ENCODE measurements at places on chromosomes 5 and 9. TPM values are rescaled to one million over a fixed set of nuclear protein-coding genes. Genes with fewer than 3 reads are reported as not detected.

- no peak overlapping the region for H3K4me3 ChIP-seq
- no peaks in the 10 kb centered on the region for H3K27me3 ChIP-seq
- H3K4me1 ChIP-seq, result peaks cover 5% of the 10 kb centered on the region
- no peaks in the 10 kb centered on the region for H3K36me3 ChIP-seq
- H3K27ac ChIP-seq, result no peak overlapping the region
- no peak for DNase-seq
Measured at GRCh38 chr5:178551059-178551458, 39.1 kb downstream of the COL23A1 start.

SLC36A2 gene
- polyA plus RNA-seq, result 8.6 TPM

- H3K27me3 ChIP-seq, result no peaks in the 10 kb centered on the region
- no peaks in the 10 kb centered on the region for H3K4me1 ChIP-seq
- DNase-seq, result no peak
- no peak overlapping the region for H3K27ac ChIP-seq
- no peak overlapping the region for H3K4me3 ChIP-seq
- H3K36me3 ChIP-seq, result no peaks in the 10 kb centered on the region
Measured at GRCh38 chr5:131460867-131461572, 174.0 kb downstream of the RAPGEF6 start.

RANBP3L gene
- polyA plus RNA-seq, result not detected

DNA sequence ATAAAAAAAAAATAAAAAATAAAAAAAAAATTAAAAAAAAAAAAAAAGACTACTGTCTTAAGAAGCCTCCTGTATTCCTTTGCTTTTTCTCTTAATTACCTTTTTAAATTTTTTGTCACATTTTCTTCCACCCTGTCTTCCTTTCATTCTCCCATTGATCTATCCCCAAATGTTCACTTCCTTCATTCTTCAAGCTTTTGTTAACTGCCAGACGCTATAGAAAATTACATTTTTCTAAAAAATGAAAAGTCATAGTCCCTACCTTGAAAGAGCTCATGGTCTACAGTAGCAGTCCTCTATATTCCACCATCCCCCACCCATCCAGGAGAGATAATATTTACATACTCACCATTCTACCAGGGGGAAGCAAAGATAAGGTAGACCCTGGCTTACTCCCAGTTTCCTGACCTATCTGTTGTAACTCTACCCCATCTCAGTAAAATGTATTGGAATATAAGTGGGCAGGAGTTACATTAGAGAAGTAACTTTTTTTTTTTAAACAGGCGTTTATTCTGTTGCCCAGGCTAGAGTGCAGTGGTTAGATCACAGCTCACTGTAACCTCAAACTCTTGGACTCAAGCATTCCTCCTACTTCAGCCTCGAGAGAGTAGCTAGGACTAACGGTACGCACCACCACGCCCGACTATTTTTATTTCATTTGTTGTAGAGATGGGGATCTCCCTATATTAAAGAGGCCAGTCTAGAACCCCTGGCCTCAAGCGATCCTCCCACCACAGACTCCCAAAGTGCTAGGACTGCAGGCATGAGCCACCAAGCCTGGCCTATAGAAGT lies 3.8 kb upstream of the PRKAA1 start:
- H3K4me3 ChIP-seq, result no peak overlapping the region
- no peaks in the 10 kb centered on the region for H3K27me3 ChIP-seq
- H3K36me3 ChIP-seq, result no peaks in the 10 kb centered on the region
- H3K27ac ChIP-seq, result no peak overlapping the region
- no peak for DNase-seq

NME5 gene
- 0.31 TPM for polyA plus RNA-seq

BHMT2 gene
- polyA plus RNA-seq, result 20.8 TPM

CCIN gene
- polyA plus RNA-seq, result 0.04 TPM

OR1J2 gene
- polyA plus RNA-seq, result not detected

DNA sequence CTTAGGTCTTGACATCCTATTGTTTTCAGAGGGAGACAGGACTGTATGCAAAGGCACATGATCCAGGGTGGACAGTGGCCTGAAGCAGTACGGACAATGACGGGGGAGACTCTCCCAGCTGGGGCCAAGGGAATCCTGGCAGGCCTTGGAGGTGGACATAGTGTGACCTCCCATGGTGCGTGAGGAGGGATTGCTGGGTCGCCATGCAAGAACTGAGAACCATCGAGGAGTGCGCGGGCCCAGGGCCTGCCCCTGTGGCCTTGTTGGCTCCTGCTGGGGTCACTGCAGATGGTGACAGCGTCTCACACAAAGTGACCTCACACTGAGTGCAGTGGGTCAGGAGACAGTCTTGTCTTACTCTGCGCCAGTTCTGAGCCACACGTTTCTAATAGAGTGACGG lies 192.4 kb downstream of the GADD45G start:
- H3K27ac ChIP-seq, result no peak overlapping the region
- DNase-seq, result no peak
- H3K27me3 ChIP-seq, result no peaks in the 10 kb centered on the region
- H3K4me1 ChIP-seq, result no peaks in the 10 kb centered on the region

GRCh38 chr9:82454509-82455190 lies 466.1 kb downstream of the SPATA31D1 start:
- no peaks in the 10 kb centered on the region for H3K36me3 ChIP-seq
- no peaks in the 10 kb centered on the region for H3K4me1 ChIP-seq
- no peaks in the 10 kb centered on the region for H3K27me3 ChIP-seq
- no peak for DNase-seq
- no peak overlapping the region for H3K4me3 ChIP-seq
- no peak overlapping the region for H3K27ac ChIP-seq

- no peak overlapping the region for H3K27ac ChIP-seq
- DNase-seq, result no peak
- peaks cover 1% of the 10 kb centered on the region for H3K36me3 ChIP-seq
- no peaks in the 10 kb centered on the region for H3K4me1 ChIP-seq
Measured at GRCh38 chr5:55935371-55935770, 59.4 kb downstream of the IL6ST start.

DNA sequence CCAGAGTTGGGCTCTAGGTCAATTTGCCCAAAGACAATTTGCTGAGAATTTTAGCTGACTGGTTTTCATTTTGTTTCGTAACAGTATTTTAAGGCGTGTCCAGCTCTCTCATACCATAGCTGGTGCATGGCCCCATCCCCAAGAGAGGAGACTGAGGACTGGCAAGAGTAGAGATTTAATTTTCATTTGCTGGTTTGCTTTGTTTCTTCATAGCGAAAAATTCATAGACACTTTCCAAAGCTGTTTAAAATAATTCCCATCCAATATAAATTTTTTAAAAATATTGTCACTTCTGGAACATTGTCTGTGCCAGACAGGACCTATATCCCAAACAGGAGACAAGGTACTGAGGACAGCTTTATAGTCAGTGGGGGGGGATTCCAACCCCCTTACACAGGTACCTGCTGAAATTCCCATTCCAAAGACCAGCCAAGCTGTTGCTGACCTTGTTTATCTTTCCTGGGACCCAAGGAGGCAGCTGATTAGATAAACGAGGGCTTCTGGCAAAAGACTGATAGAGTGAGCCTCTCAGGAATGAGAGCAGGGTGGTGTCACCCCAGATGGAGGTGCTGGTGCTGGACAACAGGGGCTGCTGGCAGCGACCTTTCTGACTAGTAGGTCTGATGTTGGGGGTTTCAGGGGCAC lies 6.8 kb upstream of the ANGPTL2 start:
- peaks cover 53% of the 10 kb centered on the region for H3K4me1 ChIP-seq
- no peaks in the 10 kb centered on the region for H3K36me3 ChIP-seq
- no peak overlapping the region for H3K4me3 ChIP-seq
- peak overlapping the region; percentile 97 for H3K27ac ChIP-seq
- DNase-seq, result no peak

- H3K4me3 ChIP-seq, result no peak overlapping the region
- DNase-seq, result no peak
- H3K36me3 ChIP-seq, result peaks cover 73% of the 10 kb centered on the region
- no peaks in the 10 kb centered on the region for H3K27me3 ChIP-seq
- no peaks in the 10 kb centered on the region for H3K4me1 ChIP-seq
- H3K27ac ChIP-seq, result no peak overlapping the region
Measured at GRCh38 chr9:114643896-114644295, 13.7 kb downstream of the TEX53 start.

GRCh38 chr9:90559075-90560073 lies 83.2 kb downstream of the DIRAS2 start:
- H3K27me3 ChIP-seq, result no peaks in the 10 kb centered on the region
- H3K36me3 ChIP-seq, result no peaks in the 10 kb centered on the region
- H3K4me3 ChIP-seq, result no peak overlapping the region
- DNase-seq, result no peak
- no peaks in the 10 kb centered on the region for H3K4me1 ChIP-seq

GRCh38 chr5:154513669-154514084 lies 35.6 kb upstream of the HAND1 start:
- no peaks in the 10 kb centered on the region for H3K36me3 ChIP-seq
- H3K27me3 ChIP-seq, result no peaks in the 10 kb centered on the region
- H3K4me1 ChIP-seq, result no peaks in the 10 kb centered on the region

DNA sequence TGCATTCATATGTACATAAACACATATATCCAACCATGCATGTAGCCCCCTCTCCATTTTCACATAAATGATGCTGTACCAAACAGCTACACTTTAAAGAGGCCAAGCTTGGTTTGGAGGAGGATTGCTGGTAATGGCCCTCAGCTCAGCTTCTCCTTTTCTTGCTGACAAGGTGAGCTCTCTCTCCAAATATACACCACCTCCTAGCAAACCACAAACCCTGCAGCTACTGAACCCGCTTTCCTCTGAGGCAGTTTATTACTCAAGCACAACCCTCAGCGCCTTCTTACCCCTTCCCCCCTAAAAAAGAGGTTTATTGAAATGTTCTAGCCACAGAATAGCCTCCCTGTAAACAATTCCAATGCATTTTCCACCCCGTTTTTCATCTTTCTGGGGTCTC lies 54.0 kb downstream of the ALG2 start:
- H3K4me3 ChIP-seq, result no peak overlapping the region
- no peak for DNase-seq
- no peak overlapping the region for H3K27ac ChIP-seq

- no peak overlapping the region for H3K27ac ChIP-seq
- H3K4me1 ChIP-seq, result peaks cover 11% of the 10 kb centered on the region
- H3K4me3 ChIP-seq, result no peak overlapping the region
- DNase-seq, result no peak
- H3K36me3 ChIP-seq, result no peaks in the 10 kb centered on the region
- no peaks in the 10 kb centered on the region for H3K27me3 ChIP-seq
Measured at GRCh38 chr9:79662537-79662956, 90.8 kb downstream of the TLE4 start.

DNA sequence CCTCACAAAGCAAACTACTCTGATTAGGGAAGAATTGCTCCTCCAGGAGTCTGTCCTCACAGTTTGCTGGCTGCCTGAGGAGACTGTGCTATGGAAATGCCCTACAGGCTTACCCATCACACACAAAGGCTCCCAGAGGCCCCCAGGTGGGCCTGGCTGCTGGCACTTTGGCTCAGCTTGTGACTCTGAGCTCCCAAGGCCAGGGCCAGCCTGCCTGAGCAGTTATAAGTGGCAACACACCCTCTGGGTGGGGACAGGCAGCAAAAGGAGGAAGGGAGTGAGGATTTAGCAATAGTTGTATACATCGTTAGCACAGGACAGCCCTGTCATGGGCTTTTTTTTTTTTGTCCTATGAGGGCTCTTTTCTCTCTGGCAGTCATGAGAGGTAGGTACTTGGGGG lies 103.5 kb downstream of the DAPK1 start:
- no peaks in the 10 kb centered on the region for H3K27me3 ChIP-seq
- no peaks in the 10 kb centered on the region for H3K36me3 ChIP-seq
- no peak overlapping the region for H3K27ac ChIP-seq
- peak; percentile 25 for DNase-seq

GRCh38 chr5:83973925-83974815 lies 253.5 kb upstream of the HAPLN1 start:
- H3K27ac ChIP-seq, result no peak overlapping the region
- H3K4me3 ChIP-seq, result no peak overlapping the region
- no peaks in the 10 kb centered on the region for H3K4me1 ChIP-seq
- H3K36me3 ChIP-seq, result no peaks in the 10 kb centered on the region
- no peaks in the 10 kb centered on the region for H3K27me3 ChIP-seq

GRCh38 chr5:58040846-58041245 lies 419.0 kb downstream of the PLK2 start:
- H3K27me3 ChIP-seq, result no peaks in the 10 kb centered on the region
- no peak overlapping the region for H3K27ac ChIP-seq
- no peak for DNase-seq
- no peaks in the 10 kb centered on the region for H3K36me3 ChIP-seq
- no peak overlapping the region for H3K4me3 ChIP-seq
- H3K4me1 ChIP-seq, result no peaks in the 10 kb centered on the region

DNA sequence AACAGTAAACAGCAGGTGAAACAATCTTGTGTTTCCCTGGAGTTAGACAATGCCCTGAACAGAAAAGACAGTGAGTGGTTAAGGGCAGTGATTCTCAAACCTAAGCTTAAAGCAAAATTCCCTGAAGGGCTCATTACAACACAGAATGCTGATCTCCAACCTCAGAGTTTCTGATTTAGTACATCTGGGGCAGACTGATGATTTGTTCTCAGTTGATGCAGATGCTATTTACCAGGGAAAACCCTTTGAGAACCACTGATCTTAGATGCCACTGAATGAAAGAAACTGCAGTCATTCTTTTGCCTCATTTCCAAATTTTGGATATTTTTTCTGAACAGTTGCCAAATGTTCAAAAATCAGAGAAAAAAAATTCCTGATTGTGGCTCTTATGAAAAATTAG lies 18.7 kb upstream of the ADAM19 start:
- no peak overlapping the region for H3K4me3 ChIP-seq
- H3K27me3 ChIP-seq, result no peaks in the 10 kb centered on the region
- no peak for DNase-seq
- no peak overlapping the region for H3K27ac ChIP-seq
- no peaks in the 10 kb centered on the region for H3K36me3 ChIP-seq
- no peaks in the 10 kb centered on the region for H3K4me1 ChIP-seq

- H3K4me3 ChIP-seq, result no peak overlapping the region
- peaks cover 55% of the 10 kb centered on the region for H3K36me3 ChIP-seq
Measured at GRCh38 chr9:5819174-5819573, 13.7 kb downstream of the ERMP1 start.

GPR150 gene
- 0.35 TPM for polyA plus RNA-seq

NUTM2F gene
- polyA plus RNA-seq, result 0.03 TPM

SCGB3A2 gene
- polyA plus RNA-seq, result not detected

- H3K4me1 ChIP-seq, result no peaks in the 10 kb centered on the region
- peaks cover 3% of the 10 kb centered on the region for H3K36me3 ChIP-seq
- H3K27ac ChIP-seq, result no peak overlapping the region
- no peak overlapping the region for H3K4me3 ChIP-seq
- H3K27me3 ChIP-seq, result no peaks in the 10 kb centered on the region
- no peak for DNase-seq
Measured at GRCh38 chr5:116456036-116456435, 118.6 kb downstream of the SEMA6A start.
